CD4-positive, alpha-beta memory T cell (primary cell): ENCODE measurements at places on chromosomes 7 and 10. TPM values are rescaled to one million over a fixed set of nuclear protein-coding genes. Genes with fewer than 3 reads are reported as not detected.

GRCh38 chr10:57288754-57289153 is 927.7 kb upstream of the ZWINT start:
- no peak for DNase-seq

DNA sequence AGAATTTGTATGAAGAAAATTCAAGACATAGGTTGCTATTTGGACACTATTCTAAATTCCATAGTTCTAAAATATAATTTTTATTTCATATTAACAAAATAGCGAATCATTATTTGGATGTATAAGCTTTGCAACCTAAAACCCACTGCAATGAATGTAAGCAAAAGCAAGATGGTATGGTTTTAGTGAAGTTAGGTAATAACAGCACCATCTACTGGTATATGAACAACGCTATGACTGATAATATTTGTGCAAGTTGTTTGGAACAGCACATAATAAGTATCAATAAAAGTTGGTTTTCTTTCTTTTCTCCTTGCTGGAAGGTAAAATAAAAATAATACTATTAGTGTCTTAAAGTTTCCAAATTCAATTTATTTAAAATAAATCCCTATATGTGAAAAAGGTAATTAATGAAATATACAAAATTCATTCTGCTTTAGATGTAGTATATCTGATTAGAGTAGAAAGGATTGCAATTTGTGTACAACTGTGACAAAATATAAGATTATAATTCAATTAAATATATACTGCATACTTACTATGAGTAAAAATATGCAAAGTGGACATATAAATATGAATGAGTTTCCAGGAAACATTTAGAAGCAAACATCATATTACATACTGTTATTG is 79.0 kb upstream of the LSM8 start:
- DNase-seq = no peak

DNA sequence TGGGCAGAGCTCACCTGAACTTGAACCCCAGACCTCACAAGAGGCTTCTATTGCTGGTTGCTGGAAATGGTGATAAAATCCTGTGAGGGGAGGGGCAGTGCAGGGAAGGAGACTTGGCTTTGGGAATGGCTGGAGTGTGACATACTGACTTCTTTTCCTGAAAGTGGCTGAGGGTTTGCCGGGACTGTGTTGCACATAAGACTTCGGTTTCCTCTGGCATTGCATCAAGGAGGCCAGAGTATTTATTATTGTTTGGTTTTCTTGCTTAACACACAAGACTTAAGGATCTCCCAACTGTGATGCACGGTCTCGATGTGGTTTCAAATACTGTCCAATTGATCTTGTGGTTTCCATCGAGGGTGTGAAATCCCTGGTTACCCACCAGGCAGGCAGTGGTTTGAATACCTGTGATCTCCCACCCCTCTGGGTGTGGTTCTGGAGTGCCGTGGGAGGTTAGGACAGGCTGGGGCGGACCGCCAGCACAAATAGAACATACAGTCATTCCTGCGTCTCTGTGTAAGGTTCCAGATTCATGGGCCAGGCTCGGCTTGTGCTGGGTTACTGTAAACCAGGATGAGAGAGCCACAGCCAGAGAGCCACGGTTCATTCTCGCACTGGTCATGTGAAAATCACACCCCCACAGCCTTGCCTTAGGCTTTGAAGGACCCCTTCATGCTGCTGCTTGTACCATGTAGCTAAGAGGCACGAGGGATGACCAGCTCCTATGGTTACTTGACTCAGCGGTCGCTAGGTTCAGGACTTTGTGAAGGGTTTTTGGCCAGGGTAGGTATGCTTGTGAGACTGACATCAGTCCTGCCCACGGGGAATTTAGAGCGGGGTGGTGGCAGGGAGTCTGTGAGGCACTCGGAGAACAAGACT is 39.2 kb downstream of the WBP1L start:
- DNase-seq = no peak

DNA sequence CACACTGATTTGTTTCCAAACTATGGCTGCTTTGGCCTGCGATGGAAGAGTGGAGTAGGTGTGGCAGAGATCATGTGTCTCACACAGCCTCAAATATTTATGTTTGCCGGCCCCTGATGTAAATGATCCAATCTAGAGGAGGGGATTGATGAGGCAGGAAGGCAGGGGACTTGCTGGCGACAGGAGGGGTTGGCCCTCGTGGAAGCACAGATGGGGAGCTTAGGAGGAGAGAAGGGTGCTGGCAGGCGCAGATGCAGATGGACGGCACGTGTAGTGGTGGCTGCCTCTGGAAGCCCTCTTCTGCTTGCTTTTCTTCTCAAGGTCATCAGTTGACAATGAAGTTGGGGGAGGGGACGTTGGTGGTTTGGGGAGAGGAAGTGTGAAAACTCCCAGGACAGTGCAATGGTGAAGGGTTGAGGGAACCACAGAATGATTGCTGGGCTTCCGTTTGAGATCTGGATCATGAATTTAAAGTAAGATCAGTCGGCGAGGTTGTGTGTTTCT is 15.4 kb downstream of the COL13A1 start:
- no peak for DNase-seq

DNA sequence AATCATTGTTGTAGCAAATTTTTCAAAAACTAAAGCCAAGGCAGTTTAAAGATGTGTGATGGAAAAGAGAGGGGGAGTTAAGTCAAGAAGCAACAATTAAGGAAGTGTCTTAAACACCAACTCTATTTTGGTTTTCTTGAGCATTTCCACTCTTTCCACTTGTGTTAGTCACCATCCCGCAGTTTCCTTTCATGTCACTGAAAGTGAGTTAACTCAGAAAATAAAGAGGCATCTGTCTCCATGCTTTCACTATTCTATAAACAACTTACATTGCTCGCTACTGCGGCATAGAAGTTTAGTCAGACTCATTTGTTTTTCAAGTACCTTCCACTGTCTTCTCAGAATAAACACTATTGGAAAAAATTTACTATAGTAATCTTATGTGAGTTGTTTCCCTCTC is 284.9 kb upstream of the SEMA3D start:
- no peak for DNase-seq

DNA sequence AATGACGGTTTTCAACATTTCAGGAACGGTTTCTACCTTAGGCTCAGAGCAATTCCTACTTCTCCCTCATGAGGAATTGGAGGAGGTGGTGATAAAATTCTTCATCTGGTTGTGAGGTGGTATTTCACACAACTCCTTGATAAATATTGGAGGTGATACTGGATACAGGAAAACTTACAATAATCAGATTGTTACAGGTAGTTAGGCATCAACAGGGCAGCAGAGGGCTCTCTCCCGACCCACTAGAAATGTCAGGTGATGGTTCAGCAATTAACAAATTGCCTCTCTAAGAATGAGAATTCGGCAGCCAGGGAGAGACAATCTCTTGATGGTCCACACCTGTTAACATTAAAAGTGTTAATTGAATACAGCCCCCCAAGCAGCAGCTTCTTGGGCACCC is 22.6 kb downstream of the ZNF786 start:
- no peak for DNase-seq

DNA sequence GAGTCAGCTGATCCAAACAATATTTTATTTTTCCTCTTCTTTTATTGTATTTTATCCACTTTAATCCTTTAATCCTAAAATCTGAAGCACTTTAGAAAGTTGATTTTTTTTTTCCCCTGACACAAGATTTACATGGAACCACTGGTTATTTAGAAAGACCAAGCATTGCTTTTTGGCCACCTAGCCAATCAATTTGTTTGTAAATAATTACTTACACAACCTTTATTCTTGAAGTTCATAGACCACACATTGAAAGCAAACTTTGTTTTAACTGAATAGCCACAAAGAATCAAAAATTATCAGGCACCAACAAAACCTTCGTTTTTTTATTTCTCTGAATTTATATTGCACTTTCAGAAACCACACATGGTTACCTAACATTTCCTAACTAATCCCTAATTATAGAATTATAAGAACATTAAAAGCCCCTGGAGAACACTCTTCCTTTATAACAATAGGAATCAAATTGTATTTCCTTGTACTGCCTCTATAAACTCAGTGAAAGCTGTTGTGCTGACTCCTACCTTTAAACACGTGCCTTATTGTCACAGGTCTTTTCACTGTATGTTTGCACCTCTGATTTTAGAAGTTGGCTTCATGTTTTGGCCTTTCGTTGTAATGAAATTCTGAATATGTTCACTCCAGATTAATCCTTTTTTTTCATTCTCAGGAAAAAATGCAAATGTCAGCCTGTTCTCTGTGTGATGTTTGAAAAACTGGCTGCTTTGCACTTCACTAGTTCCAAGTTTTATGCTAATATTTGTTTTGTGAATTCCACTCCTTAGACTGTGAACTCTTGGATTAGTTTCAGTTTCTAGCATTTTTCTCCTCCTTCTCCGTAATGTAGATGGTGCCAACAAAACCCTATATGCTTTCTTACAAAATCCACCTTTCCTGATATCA is 1511.9 kb downstream of the REEP3 start:
- no peak for DNase-seq

GRCh38 chr7:152354061-152354460 is 81.7 kb downstream of the KMT2C start:
- DNase-seq = no peak

GRCh38 chr10:68007356-68007755 is 67.7 kb downstream of the HERC4 start:
- DNase-seq = no peak

GRCh38 chr7:2232766-2233520 is at the start of gene MAD1L1:
Gene MAD1L1, minus strand, starts transcription at chr7:2232945. Its CDS starts 2,812 bp downstream, at chr7:2230133.
- DNase-seq = peak; percentile 88

DNA sequence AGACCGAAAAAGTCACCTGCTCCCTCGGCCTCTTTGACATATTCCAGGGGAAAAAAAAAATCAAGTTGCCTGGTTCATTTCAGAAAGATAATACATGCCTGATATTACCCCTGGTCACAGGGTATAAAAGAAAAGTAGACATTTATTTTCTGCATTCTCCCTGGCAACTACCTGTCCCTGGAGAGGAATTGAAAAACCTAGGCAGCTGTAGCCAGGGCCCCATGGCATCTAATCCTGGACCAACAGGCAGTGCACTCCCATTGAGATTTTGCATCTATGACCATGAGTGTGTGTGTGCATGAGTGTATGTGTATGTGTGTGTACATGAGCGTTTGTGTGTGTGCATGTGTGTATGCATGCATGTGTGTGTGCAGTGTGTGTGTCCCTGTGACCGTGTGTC is 338.2 kb upstream of the PFKP start:
- DNase-seq = no peak

GRCh38 chr10:99524736-99525380 is 7.9 kb upstream of the NKX2-3 start:
- no peak for DNase-seq

DNA sequence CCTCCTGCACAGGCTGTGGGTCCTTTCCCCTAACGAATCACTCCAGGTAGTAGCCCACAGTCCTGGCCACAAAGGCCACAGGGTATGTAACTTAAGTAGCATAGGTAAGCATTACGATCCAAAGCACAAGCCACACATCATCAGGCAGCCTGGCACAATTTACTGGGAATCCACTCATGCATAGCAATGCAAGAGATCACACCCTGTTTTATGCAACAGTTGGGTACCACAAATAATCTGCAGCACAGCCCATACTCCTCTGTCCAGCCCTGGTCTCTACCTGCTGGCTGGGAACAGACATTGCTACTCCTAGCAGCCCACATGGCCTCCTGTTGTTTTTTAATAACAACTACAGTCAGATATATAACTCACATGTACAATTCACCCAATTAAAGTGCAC is 34.3 kb downstream of the SRPK2 start:
- no peak for DNase-seq

DNA sequence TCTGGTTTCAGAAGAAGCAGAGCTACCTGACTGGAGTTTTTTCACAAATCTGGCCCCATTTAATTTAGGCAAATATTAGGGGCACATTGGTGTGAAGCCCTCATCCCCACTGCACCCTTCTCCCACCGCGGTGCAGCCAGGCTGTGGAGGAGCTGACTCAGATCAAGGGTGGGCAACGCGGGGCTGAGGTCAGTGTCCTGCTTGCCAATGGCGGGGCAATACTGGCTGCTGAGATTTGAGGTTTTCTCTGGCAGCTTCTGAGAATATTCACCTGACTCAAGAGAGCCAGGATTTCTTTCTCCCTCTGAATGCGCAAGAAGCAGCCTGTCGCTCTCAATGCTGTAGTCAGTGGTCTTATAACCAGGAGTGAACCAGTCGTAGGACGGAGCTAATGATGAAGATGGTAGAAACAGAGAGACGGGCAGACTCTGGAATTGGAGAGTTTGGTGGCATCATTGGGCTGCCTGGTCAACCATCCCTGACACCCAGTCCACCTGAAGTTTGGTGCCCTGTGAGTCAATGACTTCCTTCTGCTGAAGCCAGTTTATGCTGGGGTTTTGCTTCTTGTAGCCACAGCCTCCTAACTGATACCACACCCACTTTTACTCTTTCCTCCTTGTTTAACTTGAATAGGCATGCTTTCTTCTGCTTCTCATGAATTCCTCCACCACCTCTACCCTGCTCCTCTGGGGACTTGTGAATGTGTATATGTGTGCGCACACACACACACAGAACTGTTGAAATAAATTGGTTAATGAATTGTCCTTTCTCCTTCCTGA is 123.7 kb upstream of the CTBP2 start:
- no peak for DNase-seq

DNA sequence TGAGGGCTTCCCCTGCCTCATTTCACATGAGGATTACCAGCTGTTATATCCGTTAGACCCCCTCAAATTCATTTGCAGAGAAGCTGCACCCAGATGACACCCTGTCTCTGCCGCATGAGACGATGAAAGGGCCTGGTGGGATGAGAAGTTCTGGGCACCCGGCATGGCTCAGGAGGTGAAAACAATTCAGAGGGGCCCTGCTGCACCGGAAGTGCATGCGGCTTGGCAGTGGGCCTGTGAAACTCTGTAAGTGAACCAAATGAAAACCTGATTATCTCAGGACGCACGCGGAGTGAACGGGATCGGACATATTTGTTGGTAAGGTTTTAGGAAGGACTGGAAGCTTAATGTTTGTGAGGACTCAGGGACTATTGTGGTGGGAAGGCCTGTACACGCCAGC is 511.2 kb downstream of the TCERG1L start:
- no peak for DNase-seq

DNA sequence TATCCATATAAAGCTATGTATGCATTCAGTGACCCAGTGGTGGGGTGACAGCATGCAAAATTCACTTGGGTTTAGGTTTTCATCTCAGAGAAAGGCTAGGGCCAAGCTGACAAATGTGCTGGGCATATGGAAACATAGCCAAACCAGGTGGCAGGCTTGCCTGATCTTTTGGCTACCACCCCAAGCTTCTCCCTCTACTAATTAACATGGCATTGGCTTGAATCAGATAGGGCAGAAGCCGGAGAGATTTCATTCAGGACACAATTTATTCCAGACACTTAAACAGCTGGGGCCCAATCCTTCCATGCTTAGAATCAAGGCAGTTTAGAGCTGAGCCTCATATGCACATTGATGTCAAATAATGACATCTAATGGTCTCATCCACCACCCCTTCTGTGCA is 95.5 kb upstream of the AGK start:
- no peak for DNase-seq

- no peak for DNase-seq
Measured at GRCh38 chr7:93258661-93259060, 26.5 kb downstream of the VPS50 start.

GRCh38 chr7:149791411-149792219 is 18.2 kb upstream of the ZNF467 start:
- DNase-seq = no peak

Gene OR2A5
- not detected for polyA plus RNA-seq

Gene ARHGEF35
- polyA plus RNA-seq = 2.0 TPM

Gene AKR1C8
- not detected for polyA plus RNA-seq

Gene TMEM184A
- not detected for polyA plus RNA-seq

Gene LIPM
- not detected for polyA plus RNA-seq

Gene ABCB4
- polyA plus RNA-seq = not detected

Gene PLAU
- not detected for polyA plus RNA-seq

Gene SLC16A12
- polyA plus RNA-seq = not detected
